ENCODE measurements at places on chromosomes 12 and 14.

- DNase-seq = no peak
Measured at GRCh38 chr12:18275981-18276380, 14.7 kb downstream of the PIK3C2G start.

GRCh38 chr14:83706231-83706954 is 1823.6 kb upstream of the FLRT2 start:
- no peak for DNase-seq

DNA sequence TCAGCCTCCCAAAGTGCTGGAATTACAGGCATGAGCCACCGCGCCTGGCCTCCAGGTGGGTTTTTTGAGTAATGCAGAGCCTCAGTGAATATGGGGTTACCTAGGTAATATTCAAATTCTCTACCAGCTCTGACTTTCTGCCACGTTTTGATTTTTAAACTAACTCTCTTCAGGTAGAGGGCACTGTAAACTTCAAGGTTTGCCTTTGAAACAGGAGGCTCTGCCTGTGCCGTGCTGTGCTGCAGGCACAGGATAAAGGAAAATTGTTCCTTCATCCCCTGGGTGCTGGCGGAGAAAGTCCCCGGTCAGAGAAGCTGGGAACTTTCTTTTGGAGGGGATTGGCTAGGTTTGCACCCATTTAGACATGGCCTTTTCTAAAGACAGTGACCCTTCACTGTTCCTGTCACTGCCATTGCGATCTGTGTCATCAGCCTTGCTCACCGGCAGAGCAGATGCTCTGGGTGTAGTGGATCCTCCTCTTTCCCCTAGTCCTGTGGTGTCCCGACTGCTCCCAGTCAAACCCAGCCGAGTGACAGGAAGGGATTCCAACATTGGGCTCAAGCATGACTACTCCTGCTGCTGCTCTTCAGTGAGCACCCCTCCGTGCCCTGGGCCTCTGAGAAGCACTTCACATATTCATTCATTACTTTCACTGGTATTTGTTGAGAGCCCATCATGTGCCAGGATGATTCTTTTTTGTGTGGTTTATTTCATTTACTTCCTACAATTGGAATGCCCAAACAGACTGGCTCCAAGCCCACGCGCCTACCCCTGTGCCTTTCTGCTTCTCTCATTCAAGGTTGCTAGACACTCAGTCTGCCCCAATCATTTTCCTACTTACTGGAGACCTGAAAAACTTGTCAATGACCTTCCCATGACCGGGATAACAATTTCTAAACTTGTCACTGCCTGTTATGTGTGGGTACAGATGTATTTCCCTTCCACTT is 103.6 kb downstream of the TMEM30B start:
- DNase-seq = no peak

DNA sequence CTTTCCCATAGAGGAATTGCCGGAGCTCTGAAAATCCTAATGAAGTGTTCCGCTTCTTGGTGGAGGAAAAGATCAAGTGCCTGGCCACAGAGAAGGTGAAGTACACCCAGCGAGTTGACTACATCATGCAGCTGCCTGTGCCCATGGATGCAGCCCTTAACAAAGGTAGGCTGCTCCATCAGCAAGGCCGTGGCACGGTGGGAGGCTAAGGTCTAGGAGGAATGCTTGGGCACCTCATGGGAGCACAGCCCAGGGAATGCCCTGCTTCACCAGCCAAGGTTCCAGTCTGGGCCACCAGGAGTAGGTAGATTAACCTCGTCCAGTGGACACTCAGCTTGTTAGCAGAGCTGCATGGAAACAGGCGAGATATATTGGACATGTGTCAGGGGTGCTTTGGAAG is 6.4 kb upstream of the TPI1 start:
- DNase-seq = no peak

DNA sequence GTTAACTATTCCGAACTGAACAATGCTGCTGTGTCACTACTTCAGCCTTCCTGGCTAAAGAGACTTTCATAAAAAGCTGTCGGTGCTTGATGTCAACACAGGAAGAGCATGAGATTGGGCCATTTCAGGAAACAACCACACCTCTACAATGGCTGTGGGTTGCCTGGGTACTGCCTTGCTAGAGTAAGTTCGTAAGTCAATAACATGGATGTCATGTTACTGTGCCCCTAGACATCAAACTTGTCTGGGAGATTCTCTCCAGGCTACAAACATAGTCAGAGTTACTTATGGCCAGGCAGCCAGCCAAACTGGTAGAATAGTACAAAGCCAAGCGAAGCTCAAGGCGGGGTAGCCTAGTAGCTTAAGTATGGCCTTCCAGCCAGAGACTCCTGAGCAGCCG is 23.1 kb downstream of the MAX start:
- no peak for DNase-seq

DNA sequence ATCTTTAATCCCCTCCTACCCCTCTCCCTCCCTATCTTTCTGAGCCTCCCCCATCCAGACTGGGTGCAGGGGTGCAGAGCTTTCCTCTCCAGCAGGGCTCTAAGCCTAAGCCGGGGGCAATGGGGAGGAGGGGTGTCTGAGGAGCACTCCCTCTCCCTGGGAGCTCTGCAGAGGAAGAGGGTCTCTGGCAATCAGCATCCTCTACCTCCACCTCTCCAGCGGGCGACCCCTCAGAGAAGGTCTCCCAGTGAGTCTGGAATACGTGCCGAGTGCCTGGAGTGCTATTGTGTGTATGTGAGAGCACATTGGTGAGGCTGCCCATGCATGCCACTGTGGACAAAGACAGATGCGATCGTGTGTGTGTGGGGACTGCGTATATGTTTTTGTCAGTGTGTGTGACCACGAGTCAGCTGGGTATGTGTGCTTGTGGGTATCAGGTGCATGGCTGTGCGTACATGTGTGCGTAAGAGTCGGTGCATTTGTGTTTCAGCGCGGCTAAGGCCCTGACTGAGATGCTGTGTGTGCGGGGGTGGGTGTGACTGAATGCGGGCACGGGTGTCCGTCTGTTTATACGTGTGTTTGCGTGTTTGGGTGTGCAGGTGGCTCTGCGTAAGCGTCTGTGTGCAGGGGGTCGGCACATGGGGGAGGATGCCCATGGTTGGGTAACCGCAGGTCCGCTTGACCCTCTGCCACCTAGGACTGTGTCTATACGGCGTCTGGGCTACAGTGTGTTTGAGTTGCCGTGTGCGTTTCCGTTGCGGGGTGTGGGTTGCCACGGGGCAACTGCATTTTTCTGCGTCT is 905 bp upstream of the DLK1 start:
- no peak for DNase-seq

- peak; percentile 48 for DNase-seq
Measured at GRCh38 chr12:48996794-48997718, 2.1 kb downstream of the DDN start.

- DNase-seq = no peak
Measured at GRCh38 chr14:64069634-64070359, 217.0 kb downstream of the SYNE2 start.

DNA sequence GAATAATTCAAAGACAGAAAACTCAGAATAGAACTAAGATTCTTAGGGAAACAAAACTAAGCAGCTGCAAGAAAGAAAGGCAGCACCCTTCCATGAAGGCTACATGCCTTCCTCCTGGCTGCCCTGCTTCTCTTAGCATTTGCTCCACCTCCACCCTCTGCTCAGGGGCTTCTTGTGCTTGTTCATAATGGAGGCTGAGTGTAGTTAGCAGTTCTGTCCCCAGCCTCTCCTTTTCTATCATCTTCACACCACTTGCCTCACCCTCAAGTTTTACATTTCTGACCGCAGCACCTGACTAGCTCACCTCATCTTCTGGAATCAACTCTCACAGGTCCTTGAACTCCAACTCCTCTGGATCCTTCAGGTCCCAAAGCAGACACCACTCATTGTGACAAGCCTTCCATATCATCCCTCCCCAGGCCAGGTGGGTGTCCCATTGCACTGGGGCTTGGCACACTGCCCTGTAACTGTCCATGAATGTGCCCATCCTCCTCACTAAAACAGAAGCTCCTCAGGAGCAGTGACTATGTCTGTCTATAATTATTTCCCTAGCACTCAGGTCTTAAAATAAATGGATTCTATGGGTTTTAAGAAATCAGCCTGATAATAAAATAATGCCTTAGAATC is 139.1 kb downstream of the TMTC1 start:
- no peak for DNase-seq

DNA sequence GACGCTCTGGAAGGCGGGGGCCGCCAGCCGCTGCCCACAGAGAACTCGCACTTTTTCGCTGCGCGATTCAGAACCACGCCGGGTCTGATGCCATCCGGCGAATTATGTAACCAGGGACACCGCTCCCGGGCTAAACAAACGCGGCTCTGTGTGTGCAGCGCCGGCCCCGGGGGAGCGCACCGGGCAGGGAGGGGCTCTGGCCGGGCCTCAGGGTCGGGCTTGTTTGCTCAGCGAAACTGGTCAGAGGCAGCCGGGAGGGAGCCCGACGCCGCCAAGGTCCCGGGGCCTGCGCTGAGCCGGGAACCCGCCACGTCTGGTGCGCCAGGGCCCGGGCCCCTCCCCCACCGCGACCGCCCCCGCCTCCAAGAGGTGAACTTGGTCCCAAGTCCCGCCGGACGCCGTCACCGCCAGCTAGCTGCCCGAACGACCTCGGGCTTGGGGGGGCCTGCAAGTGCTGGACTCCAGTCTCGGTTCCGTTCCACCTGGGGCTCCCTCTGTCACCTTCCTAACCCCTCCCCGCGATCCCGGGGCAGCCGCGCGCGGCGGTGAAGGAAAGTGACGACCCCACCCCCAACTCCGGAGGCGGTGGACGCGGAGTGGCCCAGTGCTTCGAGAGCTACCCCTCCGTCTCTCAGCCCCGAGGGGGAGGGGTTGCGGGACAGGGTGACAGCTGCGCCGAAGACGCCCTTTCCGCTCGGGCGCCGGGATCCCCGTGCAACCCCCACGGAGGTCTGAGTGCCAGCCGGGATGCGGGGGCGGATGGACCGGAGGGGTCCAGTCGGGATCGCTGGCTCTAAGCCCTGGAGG is 848 bp downstream of the CTDSP2 start:
- DNase-seq = peak; percentile 40

- DNase-seq = no peak
Measured at GRCh38 chr14:102187044-102187443, 47.3 kb downstream of the WDR20 start.

GRCh38 chr14:93655078-93655750 is 133.1 kb downstream of the PRIMA1 start:
- DNase-seq = no peak

GRCh38 chr14:53778263-53778662 is 178.4 kb downstream of the BMP4 start:
- DNase-seq = no peak

DNA sequence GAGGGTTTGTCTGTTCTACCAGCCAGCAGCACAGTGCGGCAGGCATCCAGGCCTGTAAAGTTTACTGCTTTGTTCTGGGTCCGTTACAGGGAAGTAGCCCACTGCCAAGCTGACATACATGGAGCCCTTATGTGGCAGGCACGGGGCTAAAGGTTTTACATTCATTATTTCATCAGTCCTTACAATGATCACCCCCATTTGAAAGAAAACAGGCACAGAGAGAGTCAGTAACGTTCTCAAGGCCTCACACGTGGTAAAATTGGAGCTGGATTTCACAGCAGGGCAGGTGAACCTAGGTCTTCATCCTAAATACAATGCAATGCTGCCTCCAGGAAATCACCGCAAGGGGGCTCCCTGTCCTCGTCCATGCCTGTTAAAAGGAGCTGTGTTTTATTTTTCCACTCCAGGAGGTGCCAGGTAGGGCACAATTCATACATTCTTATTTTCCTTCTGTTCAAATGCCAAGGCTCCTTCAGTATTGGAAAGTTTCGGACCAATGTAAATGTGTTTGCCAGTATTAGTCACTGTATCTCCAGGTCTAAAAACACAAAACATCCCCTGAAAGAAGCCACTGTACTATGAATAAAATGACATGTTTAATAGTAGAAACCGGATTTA is 172.2 kb upstream of the GZMB start:
- DNase-seq = no peak

- DNase-seq = no peak
Measured at GRCh38 chr12:82596483-82596882, 90.2 kb upstream of the TMTC2 start.

DNA sequence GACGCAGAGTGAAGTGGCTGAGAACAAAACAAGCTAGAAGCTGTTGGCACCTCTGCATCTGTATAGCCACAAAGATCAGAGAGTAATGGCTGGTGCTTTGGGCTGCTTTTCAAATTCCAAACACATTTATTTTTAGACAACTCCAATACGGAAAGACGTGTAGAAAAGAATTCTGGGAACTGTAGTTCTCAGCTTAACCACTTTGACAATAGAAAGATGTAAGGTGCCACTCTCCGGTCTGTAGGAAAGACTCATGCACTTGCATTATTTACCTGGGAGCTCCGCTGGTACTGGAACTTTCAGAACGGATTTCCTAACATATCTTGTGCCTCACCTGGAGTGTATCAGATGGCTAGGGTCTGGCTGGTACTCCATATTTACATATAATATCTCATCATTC is 1.8 kb upstream of the OR4K2 start:
- DNase-seq = no peak

DNA sequence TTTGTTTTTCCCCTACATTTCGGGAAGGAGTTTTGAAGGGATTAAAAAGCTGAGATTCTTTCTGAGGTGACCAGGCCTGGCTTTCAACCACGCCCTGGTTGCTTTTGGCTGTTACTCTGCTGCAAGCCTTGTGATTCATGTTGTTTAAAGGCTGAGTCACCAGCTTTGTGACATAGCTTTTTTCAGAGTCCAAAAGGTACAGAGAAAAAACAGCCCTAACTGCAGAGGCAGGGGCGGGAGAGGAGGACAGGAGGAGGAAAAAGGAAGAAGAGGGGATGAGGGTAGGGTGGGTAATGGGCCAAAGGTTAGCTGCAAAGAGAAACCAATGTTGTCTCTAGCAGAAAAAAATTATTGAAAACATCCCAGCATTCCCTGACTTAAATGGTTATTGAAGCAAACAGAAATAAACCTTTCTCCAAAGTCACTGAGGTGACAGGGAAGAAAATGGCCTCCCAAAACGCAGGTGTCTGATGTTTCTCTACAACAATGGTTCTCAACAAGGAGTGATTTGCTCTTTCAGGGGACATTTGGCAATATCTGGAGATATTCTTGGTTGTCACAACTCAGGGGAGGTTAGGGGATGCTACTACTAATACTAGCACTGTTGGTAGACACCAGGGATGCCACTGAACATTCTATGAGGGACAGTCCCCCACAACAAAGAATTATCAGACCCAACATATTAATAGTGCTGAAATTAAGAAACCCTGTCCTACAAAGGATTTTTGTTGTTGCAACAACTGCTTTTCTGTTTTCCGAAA is 2.1 kb upstream of the UBC start:
- DNase-seq = no peak

DNA sequence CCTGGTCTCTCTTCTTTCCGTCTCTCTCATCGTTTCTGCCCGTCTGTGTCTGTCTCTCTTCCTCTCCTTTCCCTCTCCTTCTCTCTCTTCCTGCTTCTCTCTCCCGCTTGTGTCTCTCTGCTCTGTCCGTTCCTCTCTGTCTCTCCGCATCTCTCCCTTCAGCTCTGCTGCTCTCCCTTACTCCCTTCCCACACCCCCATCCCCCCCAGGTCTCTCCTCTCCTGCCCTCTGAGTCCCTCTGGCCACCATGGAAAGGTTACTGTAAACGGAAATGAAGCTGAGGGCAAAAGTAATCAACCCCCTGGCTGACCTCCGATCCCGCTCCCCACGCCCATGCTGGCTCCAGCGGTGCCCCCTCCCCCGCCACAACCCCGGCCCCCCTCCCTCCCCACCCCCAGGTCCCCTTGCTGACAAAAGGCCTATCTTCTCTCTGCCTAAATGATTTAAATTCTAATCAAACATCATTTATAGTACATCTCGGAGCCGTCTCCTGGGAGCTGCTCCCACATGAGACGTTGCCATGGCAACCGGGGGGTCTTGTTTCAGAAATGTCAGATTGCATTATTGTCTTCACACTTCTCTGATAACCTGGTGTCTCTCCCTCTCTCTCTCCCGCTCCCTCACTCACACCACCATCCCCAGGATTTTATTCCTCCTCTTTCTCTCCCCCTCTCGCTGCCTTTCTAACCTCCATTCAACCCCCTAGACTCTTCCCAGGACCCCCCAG is 203.8 kb downstream of the RBM19 start:
- DNase-seq = no peak

Data from stimulated activated CD8-positive, alpha-beta memory T cell treated with anti-CD3 and anti-CD28 coated beads, Interleukin-12 subunit alpha, Interleukin-12 subunit beta, amount 100 ng/mL, for 4 hours (primary cell).